Motor neuron (in vitro differentiated cells): ENCODE measurements at places on chromosomes 7 and 10.
A peak's percentile ranks its signal among the peaks of the same experiment; 100 is the strongest.

DNA sequence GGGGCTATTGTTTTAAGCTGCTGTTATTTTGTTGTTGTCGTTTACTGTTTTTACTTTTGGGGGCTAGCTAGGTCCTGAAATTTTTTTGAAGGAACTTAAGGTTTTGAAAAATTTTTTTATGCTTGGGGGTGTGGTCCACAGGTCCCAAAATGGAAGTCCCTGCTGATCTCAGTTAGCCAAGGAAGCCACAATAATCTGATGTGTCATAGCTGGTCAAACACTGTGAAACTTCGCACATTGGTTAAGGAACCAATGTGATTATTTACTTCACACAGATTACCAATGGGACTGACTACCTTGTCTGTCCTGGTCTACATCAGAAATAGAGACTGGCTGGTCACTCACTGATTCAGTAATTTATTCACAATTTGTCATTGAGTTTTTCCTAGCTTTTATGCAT is 29.5 kb upstream of the HYCC1 start:
- ATAC-seq = no peak

- ATAC-seq = peak; percentile 88
Measured at GRCh38 chr10:104688251-104689042, 47.4 kb downstream of the SORCS3 start.

GRCh38 chr10:126521399-126521798 is 133.1 kb upstream of the ADAM12 start:
- no peak for ATAC-seq

DNA sequence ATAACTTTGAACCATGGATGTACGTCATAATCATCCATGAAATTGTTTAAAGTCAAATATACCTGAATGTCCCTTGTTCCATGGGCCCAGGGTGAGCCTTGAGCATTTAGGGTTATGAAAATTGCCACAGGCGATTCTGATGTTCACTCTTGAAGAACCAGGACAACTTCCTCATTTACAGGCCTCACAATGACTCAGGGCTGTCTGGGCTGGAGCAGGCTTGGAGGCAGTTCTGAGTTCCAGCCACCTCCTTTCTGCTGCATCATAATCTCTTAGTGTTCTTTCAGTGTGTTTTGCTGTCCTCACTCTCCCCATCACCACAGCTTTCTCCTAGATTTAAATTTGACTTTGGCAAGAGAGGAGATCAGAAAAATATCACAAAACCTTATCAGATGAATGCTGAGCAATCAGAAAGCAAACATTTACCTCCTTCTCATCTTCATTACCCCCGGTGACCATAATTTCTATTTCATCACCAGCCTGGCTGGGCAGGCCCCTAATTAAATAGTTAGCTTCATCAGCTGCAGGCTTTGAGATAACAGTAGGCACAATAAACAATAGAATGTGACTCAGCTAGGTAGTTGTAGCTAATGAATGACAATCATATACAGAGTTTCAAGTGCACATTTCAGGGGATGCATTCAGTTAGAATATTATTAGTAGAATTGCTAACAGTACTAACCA is 571.0 kb downstream of the SH2D4B start:
- ATAC-seq = no peak

DNA sequence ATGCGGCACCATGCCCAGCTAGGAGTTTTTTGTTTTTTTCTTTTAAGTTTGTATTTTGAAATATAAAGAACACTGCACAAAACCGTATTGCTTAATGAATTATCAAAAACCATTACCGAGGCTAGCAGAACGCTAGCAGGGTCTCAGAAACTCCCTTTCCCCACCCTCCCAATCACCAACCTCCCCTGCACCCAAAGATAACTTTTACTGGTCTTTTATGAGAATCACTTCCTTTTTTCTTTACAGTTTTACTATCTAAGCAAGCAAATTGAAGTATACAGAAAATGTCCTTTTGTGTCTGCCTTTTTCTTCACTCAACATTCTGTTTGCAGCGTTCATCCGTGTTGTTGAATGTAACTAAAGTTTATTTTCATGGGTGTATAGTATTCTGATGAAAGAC is 13.4 kb downstream of the HIP1 start:
- ATAC-seq = no peak

DNA sequence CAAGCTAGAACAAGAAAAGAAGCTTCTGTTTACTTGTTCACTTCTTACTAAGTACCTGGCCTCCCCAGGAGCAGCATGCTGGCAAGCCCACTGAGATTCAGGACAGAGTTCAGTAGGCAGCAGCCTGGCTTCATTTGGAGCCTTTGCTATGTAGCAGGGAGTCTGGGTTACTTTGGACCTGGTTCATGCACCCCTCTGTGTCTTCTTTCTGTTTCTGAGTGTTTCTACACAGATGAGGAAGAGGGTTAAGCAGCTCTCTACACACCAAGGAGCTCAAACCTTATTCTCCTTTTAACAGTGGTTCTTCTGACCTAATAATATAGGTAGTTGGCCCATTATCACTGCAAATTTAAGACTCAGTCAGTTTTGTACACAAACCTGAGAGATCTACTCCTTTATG is 152.9 kb downstream of the ARID5B start:
- no peak for ATAC-seq
